Activated naive CD8-positive, alpha-beta T cell treated with anti-CD3 and anti-CD28 coated beads, Interleukin-2, amount 50 U/mL, for 24 hours (primary cell): ENCODE measurements at places on chromosomes 3 and 15.

- peak; percentile 13 for DNase-seq
- H3K4me3 ChIP-seq: peak within 1 kb of the TSS; percentile 49
- no peak within 1 kb of the TSS for H3K27ac ChIP-seq
- peaks cover 8% of the 10 kb centered on the region for H3K4me1 ChIP-seq
- H3K36me3 ChIP-seq: no peaks in the 10 kb centered on the region
These were observed at the start of gene ALDH1A3 for GRCh38 chr15:100879464-100880138. Gene ALDH1A3 (plus strand): TSS chr15:100879831. CDS start chr15:100879908, 77 bp downstream.

DNA sequence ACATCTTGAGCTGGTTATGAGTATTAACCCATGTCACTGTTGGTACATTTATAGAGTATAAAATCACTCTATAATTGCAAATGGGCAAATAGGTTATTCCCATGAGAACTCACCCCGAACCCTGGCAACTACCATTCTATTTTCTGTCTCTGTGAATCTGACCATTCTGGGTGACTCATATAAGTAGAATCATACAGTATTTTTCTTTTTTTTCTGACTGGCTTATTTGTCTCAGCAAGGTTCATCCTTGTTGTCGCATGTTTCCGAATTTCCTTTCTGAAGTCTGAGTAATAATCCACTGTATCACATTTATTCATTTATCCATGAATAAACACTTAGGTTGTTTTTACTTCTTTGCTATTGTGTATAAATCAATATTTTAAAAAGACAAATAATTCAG, 59.9 kb upstream of the CHRM5 start:
- no peak overlapping the region for H3K4me3 ChIP-seq
- H3K4me1 ChIP-seq: peaks cover 1% of the 10 kb centered on the region
- H3K36me3 ChIP-seq: peaks cover 2% of the 10 kb centered on the region
- no peaks in the 10 kb centered on the region for H3K27me3 ChIP-seq
- DNase-seq: no peak
- no peak overlapping the region for H3K27ac ChIP-seq

GRCh38 chr3:196236223-196236622, 19.9 kb downstream of the SLC51A start:
- peaks cover 10% of the 10 kb centered on the region for H3K36me3 ChIP-seq
- H3K4me3 ChIP-seq: no peak overlapping the region
- DNase-seq: no peak
- no peaks in the 10 kb centered on the region for H3K27me3 ChIP-seq

GRCh38 chr3:148873270-148873927, 8.3 kb downstream of the CPA3 start:
- no peaks in the 10 kb centered on the region for H3K4me1 ChIP-seq
- no peak overlapping the region for H3K4me3 ChIP-seq
- H3K36me3 ChIP-seq: no peaks in the 10 kb centered on the region
- no peak for DNase-seq
- peaks cover 5% of the 10 kb centered on the region for H3K27me3 ChIP-seq
- H3K27ac ChIP-seq: no peak overlapping the region

DNA sequence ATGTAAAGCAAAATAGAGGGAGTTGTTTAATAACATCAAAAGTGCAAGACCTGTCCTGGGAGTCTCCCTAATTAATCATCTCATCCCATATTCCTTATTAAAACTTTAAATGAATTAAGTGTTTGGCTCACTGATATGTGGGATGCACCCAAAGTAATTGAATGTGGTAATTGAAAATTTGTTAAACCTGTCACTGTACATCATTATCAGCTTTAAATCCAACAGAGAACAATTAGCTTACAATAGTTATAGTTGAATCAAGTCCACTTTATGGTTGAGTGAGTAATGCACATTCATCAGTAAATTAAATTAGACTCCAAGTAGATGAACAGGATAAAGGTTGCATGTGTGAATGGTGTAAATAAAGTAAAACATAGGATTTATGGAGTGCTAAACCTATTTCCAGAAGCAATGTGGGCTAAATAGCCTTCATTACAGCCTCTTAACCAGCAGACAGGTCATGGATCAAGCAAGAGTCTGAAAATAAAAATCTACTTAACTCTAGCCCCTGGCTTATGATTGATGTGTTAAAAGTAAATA, 608.2 kb upstream of the CCDC54 start:
- no peaks in the 10 kb centered on the region for H3K36me3 ChIP-seq
- no peak for DNase-seq
- H3K4me3 ChIP-seq: no peak overlapping the region
- H3K27ac ChIP-seq: no peak overlapping the region
- no peaks in the 10 kb centered on the region for H3K4me1 ChIP-seq

DNA sequence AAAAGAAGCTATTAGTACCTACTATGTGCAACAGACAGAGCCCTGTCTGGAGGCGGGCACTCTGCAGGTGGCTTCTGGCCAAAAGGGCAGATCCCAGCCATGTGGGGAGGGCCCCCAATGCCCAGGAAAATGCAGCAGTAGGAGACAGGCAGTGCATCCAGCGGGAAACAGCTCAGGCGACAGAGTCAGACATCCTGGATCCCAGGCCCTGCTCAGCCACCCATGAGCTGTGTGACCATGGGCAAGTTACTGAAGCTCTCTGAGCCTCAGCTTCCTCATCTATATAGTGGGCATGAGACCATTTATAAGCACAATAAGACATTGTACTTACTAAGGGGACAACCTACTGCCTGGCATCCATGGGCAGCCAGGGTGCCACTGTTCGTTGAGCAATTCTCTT, 25.8 kb downstream of the NUP210 start:
- H3K27ac ChIP-seq: no peak overlapping the region
- H3K4me1 ChIP-seq: no peaks in the 10 kb centered on the region
- no peak for DNase-seq
- H3K4me3 ChIP-seq: no peak overlapping the region

DNA sequence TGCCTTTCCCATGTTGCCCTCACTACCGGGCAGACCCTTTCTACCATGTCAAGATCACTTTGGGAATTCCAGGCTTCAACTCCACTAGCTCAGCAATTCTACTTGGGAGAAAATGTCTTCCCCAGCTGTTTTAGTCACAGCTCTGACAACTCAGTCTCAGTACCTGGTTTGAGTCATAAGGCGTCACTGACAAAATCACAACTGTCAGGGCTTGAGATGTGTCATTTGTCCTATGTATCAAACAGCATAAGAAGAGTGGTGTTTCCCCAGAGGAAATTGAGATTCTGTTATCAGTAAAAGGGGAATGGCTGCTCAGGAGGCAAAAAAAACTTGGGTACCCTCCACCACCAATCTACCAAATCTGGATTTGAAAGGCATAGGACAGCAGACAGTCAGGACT, 594.9 kb upstream of the SUCLG2 start:
- no peaks in the 10 kb centered on the region for H3K27me3 ChIP-seq
- no peak overlapping the region for H3K27ac ChIP-seq
- peaks cover 7% of the 10 kb centered on the region for H3K4me1 ChIP-seq
- DNase-seq: no peak
- no peaks in the 10 kb centered on the region for H3K36me3 ChIP-seq
- no peak overlapping the region for H3K4me3 ChIP-seq

DNA sequence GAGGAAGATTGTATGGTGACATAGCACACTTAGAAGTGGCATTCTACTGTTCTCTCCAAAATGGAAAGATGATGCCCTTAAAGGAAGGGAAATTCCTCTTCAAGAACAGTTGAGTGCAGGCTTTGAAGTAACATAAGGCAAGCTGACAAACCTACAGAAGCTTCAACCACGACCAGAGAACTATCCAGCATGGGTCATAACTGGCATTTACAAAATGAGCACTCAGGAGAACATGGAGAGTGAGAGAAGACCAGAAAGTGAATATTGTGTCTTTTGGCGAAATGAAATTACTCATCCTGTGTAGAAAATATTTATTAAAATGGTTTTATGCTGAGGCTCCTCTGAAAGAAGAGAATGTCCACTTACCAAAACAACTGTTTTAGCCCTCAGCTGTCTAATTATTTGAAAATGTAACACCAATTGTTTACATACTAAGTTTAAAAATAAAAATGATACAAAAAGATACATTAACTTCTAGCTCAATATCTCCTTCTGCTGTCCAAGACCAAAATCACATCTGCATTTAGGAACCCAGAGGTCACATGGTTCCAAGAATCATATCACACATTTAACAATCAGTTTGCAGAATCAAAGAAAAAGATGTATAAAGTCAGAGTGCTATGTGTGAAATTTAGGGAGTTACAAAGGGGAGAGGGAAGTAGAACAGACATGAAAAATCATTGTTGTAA, 216.9 kb downstream of the ATP8B4 start:
- DNase-seq: no peak
- H3K4me1 ChIP-seq: no peaks in the 10 kb centered on the region
- no peak overlapping the region for H3K4me3 ChIP-seq
- H3K36me3 ChIP-seq: no peaks in the 10 kb centered on the region
- H3K27me3 ChIP-seq: peaks cover 4% of the 10 kb centered on the region

DNA sequence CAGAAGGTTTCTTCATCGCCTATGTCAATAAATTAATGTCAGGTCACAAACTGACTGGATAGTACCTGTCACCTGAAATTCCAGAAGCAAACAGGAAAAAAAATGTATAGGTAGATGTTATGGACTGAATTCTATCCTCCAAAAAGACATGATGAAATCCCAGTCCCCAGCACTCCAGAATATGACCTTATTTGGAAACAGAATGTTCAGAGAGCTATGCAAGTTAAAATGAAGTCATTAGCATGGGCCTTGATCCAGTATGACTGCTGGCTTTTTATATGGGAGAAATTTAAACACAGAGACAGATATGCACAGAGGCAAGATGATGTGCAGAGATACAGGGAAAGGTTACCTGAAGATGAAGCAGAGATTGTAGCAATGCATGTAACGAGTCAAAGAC, 953.4 kb downstream of the ZPLD1 start:
- H3K4me1 ChIP-seq: no peaks in the 10 kb centered on the region
- H3K36me3 ChIP-seq: no peaks in the 10 kb centered on the region
- H3K27ac ChIP-seq: no peak overlapping the region
- H3K27me3 ChIP-seq: no peaks in the 10 kb centered on the region

GRCh38 chr15:100733101-100733842, 130.9 kb downstream of the ASB7 start:
- H3K36me3 ChIP-seq: peaks cover 1% of the 10 kb centered on the region
- peaks cover 2% of the 10 kb centered on the region for H3K27me3 ChIP-seq
- H3K4me1 ChIP-seq: no peaks in the 10 kb centered on the region
- no peak overlapping the region for H3K27ac ChIP-seq
- H3K4me3 ChIP-seq: no peak overlapping the region

DNA sequence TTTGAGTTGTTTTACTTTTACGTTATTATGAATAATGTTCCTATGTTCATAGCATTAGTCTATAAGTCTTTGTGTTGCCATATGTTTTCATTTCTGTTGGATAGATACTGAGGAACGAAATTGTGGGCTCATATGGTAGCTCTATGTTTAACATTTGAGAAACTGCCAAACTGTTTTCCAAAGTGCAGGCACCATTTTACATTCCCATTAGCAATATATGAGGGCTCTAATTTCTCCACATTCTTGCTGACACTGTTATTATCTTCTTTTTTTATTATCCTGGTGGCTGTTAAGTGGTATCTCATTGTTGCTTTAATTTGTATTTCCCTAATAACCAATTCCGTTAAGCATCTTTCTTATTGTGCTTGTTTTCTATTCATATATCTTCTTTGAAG, 1.8 kb upstream of the PIK3R4 start:
- H3K4me3 ChIP-seq: peak overlapping the region; percentile 92
- H3K27ac ChIP-seq: no peak overlapping the region
- peaks cover 34% of the 10 kb centered on the region for H3K4me1 ChIP-seq
- H3K27me3 ChIP-seq: no peaks in the 10 kb centered on the region
- H3K36me3 ChIP-seq: peaks cover 14% of the 10 kb centered on the region

DNA sequence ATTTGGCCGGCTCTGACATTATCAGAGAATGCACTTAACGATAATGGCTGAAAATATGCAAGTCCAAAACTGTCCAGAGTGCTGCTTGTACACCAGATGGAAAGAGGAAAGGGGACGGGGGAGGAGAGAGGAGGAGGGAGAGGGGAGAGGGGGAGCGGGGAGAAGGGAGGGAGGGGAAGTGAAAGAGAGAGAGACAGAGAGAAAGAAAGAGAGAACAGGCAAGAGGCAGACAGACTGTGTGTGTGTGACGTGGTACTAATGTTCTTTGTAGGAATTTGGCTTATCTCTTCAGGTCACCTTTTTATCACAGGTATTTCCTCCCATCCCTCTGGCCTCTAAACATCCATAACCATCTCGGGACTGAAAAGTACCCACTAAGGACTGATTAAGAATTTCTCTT, 75.1 kb upstream of the LMOD3 start:
- peak overlapping the region; percentile 81 for H3K4me3 ChIP-seq
- no peak for DNase-seq
- peak overlapping the region; percentile 41 for H3K27ac ChIP-seq
- peaks cover 29% of the 10 kb centered on the region for H3K36me3 ChIP-seq
- peaks cover 46% of the 10 kb centered on the region for H3K4me1 ChIP-seq

GRCh38 chr3:109702252-109702651, 364.9 kb upstream of the DPPA4 start:
- peaks cover 13% of the 10 kb centered on the region for H3K4me1 ChIP-seq
- H3K36me3 ChIP-seq: no peaks in the 10 kb centered on the region
- peak; percentile 10 for DNase-seq
- H3K27ac ChIP-seq: peak overlapping the region; percentile 36
- H3K27me3 ChIP-seq: no peaks in the 10 kb centered on the region

DNA sequence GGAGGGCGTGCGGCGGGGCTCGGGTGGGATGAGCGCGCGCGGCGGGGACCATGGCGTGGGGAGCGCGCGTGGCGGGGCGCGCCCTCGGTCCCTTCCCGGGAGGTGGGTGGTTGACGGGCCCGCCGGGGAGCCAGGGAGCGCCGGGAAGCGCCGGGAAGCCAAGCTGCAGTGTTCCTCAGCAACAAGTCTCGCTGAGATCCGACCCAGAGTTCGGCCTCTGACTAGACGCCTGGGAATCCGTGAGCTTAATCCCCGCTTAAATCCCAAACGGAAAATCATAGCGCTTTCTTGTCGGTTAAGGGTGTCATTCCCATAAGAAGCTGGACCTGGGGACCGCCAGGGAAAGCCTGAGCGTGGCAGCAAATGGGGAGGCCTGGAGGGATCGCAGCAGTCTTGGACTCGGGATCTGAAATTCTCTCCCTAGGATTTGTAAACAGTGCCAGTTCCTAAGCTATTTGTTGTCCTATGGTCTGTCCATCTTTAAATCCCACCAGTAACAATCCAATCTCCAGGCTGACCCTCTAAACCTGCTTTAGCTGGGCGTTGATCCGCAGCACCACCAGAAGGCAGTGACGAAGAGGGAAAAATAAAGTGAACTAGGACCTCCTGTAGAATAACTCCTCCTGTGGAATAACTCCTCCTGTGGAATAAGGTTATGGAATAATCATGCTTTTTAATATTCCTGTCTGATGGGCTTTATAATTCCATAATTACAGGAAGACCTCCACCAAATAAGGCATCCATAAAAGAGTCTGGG, 570 bp upstream of the NEDD4 start:
- peaks cover 5% of the 10 kb centered on the region for H3K36me3 ChIP-seq
- DNase-seq: no peak
- H3K27ac ChIP-seq: no peak overlapping the region
- peaks cover 15% of the 10 kb centered on the region for H3K27me3 ChIP-seq

DNA sequence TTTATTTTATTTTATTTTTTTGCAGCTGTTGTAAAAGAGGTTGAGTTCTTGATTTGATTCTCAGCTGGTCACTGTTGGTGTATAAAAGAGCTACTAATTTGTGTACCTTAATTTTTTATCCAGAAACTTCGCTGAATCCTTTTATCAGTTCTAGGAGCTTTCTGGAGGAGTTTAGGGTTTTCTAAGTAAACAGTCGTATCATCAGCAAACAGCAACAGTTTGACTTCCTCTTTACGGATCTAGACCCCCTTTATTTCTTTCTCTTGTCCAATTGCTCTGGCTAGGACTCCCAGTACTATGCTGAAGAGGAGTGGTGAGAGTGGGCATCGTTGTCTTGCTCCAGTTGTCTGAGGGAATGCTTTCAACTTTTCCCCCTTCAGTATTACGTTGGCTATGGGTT, 165.8 kb upstream of the KCNMB2 start:
- H3K27ac ChIP-seq: no peak overlapping the region
- H3K36me3 ChIP-seq: no peaks in the 10 kb centered on the region
- peaks cover 16% of the 10 kb centered on the region for H3K27me3 ChIP-seq
- no peak overlapping the region for H3K4me3 ChIP-seq
- no peaks in the 10 kb centered on the region for H3K4me1 ChIP-seq
